Lung (tissue), 17 donors: ENCODE measurements at places on chromosomes 11 and 22. TPM values are rescaled to one million over a fixed set of nuclear protein-coding genes. Genes with fewer than 3 reads are reported as not detected.

GRCh38 chr11:114256967-114257286 lies 39.3 kb upstream of the NNMT start:
- H3K36me3 ChIP-seq = no peaks in the 10 kb centered on the region
- H3K4me3 ChIP-seq = no peak overlapping the region
- H3K27me3 ChIP-seq = no peaks in the 10 kb centered on the region
- no peak for DNase-seq
- H3K27ac ChIP-seq = no peak overlapping the region

GRCh38 chr22:47157486-47158270 lies 395.2 kb downstream of the TBC1D22A start:
- no peak for DNase-seq
- H3K27ac ChIP-seq = no peak overlapping the region
- H3K4me3 ChIP-seq = no peak overlapping the region
- H3K27me3 ChIP-seq = no peaks in the 10 kb centered on the region
- H3K36me3 ChIP-seq = no peaks in the 10 kb centered on the region

DNA sequence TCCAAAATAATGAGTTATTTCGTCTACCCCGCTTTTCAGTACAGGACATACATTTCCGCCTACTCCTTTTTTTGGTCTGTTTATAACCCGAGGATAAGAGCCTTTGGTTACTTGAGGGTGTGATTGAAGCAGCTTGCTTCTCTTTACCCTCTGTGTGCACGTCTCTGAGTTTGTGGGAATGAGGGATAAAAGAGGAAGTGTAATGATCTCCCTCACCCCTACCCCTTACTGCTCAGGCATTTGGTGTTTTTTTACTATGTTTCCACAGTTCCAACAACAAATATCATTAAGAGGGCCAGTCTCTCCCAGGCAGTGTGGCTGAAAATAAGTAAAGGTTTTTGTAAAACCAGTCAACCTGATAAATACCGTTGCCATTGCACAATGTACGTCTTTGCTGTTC lies 83.2 kb upstream of the GAL start:
- no peaks in the 10 kb centered on the region for H3K27me3 ChIP-seq
- H3K36me3 ChIP-seq = peaks cover 48% of the 10 kb centered on the region
- no peaks in the 10 kb centered on the region for H3K4me1 ChIP-seq
- no peak for DNase-seq

GRCh38 chr11:79369055-79369454 lies 71.8 kb downstream of the TENM4 start:
- DNase-seq = no peak
- no peak overlapping the region for H3K27ac ChIP-seq
- no peaks in the 10 kb centered on the region for H3K36me3 ChIP-seq
- no peak overlapping the region for H3K4me3 ChIP-seq

GRCh38 chr11:91768783-91769182 lies 455.8 kb upstream of the FAT3 start:
- H3K4me3 ChIP-seq = no peak overlapping the region
- no peak for DNase-seq
- H3K27me3 ChIP-seq = no peaks in the 10 kb centered on the region
- H3K36me3 ChIP-seq = no peaks in the 10 kb centered on the region
- no peak overlapping the region for H3K27ac ChIP-seq

GRCh38 chr11:87974797-87975196 lies 200.4 kb downstream of the RAB38 start:
- DNase-seq = no peak
- H3K36me3 ChIP-seq = no peaks in the 10 kb centered on the region
- H3K4me3 ChIP-seq = no peak overlapping the region

DNA sequence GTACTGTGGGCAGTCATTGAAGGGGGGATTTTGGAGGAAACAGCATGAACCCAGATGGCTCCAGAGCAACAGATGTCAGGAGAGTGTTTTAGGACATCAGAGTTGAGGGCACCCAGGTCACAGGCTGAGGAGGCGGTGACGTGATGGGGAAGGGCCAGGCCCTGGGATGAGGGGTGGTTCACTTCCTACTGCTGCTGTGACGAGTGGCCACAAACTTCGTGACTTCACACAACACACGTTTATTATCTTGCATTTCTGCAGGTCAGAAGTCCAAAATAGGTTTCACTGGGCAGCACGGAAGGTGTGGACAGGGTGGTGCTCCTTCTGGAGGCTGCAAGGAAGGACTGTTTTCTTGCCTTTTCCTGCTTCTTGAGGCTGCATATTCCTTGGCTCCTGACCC lies 77.7 kb upstream of the RAB1B start:
- no peak for DNase-seq
- no peak overlapping the region for H3K4me3 ChIP-seq
- no peaks in the 10 kb centered on the region for H3K4me1 ChIP-seq
- H3K27me3 ChIP-seq = no peaks in the 10 kb centered on the region

The NFAM1 gene
- total RNA-seq = 2.2 TPM

The CBLIF gene
- total RNA-seq = not detected

The OR6A2 gene
- 0.21 TPM for total RNA-seq

The MMP27 gene
- total RNA-seq = not detected

The BTBD18 gene
- not detected for total RNA-seq
